GM23248 (cell line): ENCODE measurements at places on chromosomes 11 and 22. TPM values are rescaled to one million over a fixed set of nuclear protein-coding genes. Genes with fewer than 3 reads are reported as not detected.
A peak's percentile ranks its signal among the peaks of the same experiment; 100 is the strongest.

DNA sequence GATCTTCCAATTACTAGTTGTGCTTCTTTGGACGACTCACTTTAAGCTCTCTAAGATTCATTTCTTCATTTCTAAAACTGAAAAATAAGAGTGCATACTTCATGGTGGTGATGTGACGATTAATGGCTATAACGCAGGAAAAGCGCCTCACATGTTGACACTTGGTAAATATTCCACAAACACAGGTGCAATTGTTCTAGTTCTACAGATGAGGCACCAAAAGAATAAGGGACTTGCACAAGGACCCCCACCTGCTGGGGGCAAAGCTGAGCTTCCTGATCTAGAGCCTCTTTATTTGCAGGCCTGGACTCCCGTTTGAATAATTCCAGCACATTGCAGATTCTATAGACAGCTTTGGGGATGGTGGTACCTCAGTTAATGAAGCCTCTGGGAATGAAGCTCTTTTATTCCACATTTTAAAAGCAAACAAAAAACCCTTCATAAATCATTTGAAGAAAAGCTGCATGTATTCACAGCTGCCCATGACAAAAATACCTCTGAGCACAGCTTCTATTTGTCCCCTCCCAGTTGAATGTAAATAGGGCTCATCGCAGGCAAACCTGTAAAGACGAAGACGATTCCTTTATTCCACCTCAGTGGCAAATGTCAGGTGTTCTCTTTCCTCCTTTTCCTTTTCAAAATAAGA is 14.9 kb upstream of the CADM1 start:
- H3K27me3 ChIP-seq: no peaks in the 10 kb centered on the region
- no peaks in the 10 kb centered on the region for H3K36me3 ChIP-seq
- no peak for DNase-seq
- H3K27ac ChIP-seq: no peak overlapping the region

DNA sequence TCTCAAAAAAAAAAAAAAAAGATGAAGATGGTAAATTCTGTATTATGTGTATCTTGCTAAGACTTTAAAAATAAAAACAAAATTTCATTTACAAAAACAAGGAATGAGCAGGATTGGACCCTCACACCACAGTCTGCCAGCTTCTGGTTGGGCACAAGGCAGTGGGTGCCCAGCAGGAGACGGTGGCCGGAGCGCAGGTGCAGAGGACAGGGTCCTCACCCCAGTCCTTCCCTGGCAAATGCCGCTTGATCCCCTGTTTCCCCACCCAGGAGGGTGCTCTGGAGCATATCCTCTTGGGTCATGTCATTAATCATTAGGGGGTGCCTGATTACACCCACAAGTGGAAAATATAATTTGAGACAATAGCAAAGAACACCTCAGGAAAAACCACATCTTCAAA is 31.2 kb downstream of the SHANK2 start:
- H3K27ac ChIP-seq: no peak overlapping the region
- no peaks in the 10 kb centered on the region; the same call in 1 of the 2 replicates for H3K27me3 ChIP-seq
- H3K4me3 ChIP-seq: no peak overlapping the region
- H3K4me1 ChIP-seq: no peaks in the 10 kb centered on the region
- H3K36me3 ChIP-seq: no peaks in the 10 kb centered on the region

Gene IGSF9B
- total RNA-seq: 0.51 TPM in 1 of 2 replicates, not detected in the other

- H3K36me3 ChIP-seq: no peaks in the 10 kb centered on the region; the same call in 1 of the 2 replicates
- H3K4me1 ChIP-seq: peaks cover 9% of the 10 kb centered on the region
- H3K4me3 ChIP-seq: no peak overlapping the region
- no peaks in the 10 kb centered on the region for H3K27me3 ChIP-seq
- DNase-seq: no peak
- no peak overlapping the region for H3K27ac ChIP-seq
These were observed 71.2 kb upstream of the GDPD4 start for GRCh38 chr11:77372726-77373125.

DNA sequence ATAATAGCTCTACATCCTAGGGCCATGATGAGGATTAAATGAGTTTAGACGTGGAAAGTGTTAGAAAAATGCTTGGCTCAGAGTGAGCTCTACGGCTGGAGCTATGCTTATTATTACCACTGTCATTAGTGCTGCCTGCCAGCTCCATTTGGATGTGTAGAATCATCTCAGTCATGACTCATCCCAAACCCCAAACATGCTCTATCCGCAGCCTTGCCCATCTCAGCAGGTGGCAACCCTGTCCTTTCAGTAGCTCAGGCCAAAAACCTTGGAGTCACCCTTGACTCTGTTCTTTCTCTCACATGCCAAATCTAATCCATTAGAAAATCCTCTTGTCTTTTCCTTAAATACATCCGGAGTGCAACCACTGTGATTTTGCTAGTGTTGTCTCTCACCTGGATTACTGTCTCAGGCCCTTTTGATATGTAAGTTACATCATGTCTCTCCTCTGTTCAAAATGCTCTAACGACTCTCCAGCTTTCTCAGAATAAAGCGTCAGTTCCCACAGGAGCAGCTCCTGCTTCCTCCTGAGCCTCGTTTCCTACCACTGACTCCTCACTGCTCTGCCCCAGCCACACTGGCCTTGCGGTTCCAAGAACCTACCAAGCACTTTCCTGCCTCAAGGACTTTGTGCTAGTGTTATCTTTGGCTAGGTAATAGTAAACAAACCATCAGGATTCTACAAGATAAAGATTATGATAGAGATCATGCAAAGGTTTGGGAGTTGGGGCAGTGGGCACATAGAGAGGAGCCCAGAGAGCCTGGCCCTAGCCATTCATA is 10.5 kb upstream of the CHRM1 start:
- DNase-seq: peak; percentile 56
- H3K4me3 ChIP-seq: no peak overlapping the region
- H3K36me3 ChIP-seq: no peaks in the 10 kb centered on the region
- peaks cover 12% of the 10 kb centered on the region for H3K27me3 ChIP-seq
- no peak overlapping the region for H3K27ac ChIP-seq

- no peak overlapping the region for H3K4me3 ChIP-seq
- H3K27me3 ChIP-seq: no peaks in the 10 kb centered on the region
- DNase-seq: no peak
- no peaks in the 10 kb centered on the region for H3K4me1 ChIP-seq
- no peaks in the 10 kb centered on the region for H3K36me3 ChIP-seq
These were observed 201.5 kb upstream of the LUZP2 start for GRCh38 chr11:24295360-24295759.

Gene OR5L1
- total RNA-seq: not detected in 2 replicates

- H3K4me1 ChIP-seq: peaks cover 18% of the 10 kb centered on the region
- no peak overlapping the region for H3K4me3 ChIP-seq
- no peak for DNase-seq
These were observed 77.2 kb downstream of the TMPRSS5 start for GRCh38 chr11:113628912-113629311.

Gene CELSR1
- 0.38 and 0.54 TPM in 2 replicates for total RNA-seq

DNA sequence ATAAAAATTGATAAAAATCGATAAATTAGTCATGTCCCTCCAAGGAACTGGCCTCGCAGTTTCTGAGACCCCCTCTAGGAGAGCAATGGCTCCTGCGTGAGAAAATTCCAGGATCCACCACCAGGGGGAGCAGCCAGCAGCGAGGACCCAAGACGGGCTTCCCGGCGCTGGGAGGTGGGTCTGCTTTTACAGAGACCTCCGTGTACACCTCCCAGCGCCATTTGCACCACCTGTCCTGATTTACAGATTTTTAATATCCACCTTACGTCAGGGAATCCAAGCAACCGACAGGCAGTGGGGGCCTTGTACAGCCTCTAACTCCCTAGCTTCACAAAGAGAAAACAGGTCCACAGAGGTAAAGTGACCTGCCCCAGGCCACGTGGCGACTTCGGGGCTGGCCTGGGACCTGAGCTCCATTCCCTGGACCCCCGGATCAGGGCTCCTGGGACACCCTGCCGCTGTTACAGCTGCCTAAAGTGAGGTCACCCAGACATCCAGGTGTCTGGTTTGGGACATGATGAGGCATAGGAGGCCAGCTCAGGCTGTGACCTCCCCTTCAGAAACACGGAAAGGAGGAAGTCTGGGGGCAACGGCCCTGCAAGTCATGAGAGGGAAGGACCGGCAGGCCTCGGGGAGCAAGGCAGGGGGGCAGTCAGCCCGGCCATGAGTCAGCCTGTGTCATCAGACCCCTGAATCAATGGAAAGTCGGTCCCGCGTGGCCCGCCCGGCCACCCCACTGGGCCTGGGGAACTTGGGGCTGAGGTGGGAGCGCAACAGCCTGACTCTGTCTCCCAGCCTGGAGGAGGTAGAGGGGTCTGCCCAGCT is 3.5 kb downstream of the OSM start:
- DNase-seq: peak; percentile 68
- no peaks in the 10 kb centered on the region for H3K27me3 ChIP-seq
- H3K4me1 ChIP-seq: peaks cover 4% of the 10 kb centered on the region; the same call in 1 of the 2 replicates
- peak overlapping the region; percentile 32; the same call in 1 of the 2 replicates for H3K4me3 ChIP-seq
- no peak overlapping the region for H3K27ac ChIP-seq

DNA sequence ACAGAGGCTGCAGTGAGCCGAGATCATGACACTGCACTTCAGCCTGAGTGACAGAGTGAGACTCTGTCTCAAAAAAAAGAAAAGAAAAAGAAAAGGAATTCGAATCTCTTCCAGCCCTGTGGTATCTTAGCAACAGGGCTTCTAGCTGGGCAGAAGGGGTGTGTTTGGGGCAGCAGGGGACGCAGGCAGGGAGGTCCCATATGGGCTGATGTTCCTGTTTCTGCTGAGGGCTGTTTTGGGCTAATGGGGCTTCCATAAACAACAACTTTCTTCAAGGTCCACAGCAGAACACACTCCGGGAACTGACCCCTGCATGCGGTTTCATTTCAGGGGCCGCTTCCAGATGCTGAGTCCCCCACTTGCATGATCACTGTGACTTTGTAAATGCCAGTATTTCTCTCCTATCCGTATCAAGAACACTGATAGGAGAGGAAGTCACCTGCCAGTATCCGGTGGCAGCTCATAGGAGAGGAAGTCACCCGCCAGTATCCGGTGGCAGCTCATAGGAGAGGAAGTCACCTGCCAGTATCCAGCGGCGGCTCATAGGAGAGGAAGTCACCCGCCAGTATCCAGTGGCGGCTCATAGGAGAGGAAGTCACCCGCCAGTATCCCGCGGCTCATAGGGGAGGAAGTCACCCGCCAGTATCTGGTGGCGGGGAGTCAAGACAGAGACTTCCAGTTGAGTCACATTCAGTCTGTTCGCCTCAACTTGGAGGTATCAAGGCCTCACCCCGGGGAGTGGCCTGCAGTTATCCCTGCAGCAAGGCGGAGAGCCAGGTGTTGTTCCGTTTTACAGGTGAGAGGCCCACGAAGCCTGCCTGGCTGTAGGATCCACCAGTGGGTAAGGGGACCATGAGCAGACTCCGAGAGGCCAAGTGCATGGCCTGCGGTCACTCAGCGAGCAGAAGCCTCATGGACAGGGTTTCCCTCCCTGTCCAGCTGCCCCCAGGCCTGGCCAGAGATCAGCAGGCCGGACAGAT is 8.3 kb upstream of the FGF19 start:
- no peaks in the 10 kb centered on the region for H3K4me1 ChIP-seq
- no peak overlapping the region for H3K4me3 ChIP-seq
- H3K27ac ChIP-seq: no peak overlapping the region

- DNase-seq: no peak
- no peaks in the 10 kb centered on the region for H3K4me1 ChIP-seq
- H3K36me3 ChIP-seq: no peaks in the 10 kb centered on the region
- H3K4me3 ChIP-seq: no peak overlapping the region
- no peak overlapping the region for H3K27ac ChIP-seq
These were observed 21.1 kb downstream of the FLRT1 start for GRCh38 chr11:64056861-64057260.

- peaks cover 25% of the 10 kb centered on the region for H3K4me1 ChIP-seq
- peak overlapping the region; percentile 98 for H3K4me3 ChIP-seq
- H3K27me3 ChIP-seq: no peaks in the 10 kb centered on the region
- no peak overlapping the region for H3K27ac ChIP-seq
These were observed 1.7 kb upstream of the XBP1 start for GRCh38 chr22:28801845-28802594.

Gene OR4A16
- not detected in 2 replicates for total RNA-seq

DNA sequence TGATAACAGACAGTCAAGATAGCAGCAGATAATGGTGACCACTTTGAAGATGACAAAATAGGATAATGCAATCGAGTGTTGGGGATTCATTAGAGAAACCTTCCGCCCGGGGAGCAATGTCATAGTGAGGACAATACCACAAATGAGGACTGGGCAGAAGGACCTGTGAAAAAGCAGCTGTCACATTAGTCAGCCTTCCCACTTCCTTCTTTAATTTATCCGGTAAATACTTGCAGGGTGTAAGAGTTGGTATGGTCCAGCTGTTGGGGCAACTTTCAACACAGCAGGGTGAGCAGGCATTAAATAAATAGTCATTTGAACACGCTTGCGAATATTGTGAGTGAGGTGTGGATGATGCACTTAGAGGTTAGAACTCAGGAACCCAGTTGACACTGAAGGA is 132.5 kb upstream of the KIRREL3 start:
- H3K27me3 ChIP-seq: peaks cover 87% of the 10 kb centered on the region
- H3K36me3 ChIP-seq: no peaks in the 10 kb centered on the region
- H3K4me1 ChIP-seq: no peaks in the 10 kb centered on the region
- H3K27ac ChIP-seq: no peak overlapping the region

- H3K27me3 ChIP-seq: peaks cover 35% of the 10 kb centered on the region
- H3K36me3 ChIP-seq: no peaks in the 10 kb centered on the region
- H3K27ac ChIP-seq: no peak overlapping the region
- H3K4me1 ChIP-seq: no peaks in the 10 kb centered on the region
These were observed 340.5 kb downstream of the TENM4 start for GRCh38 chr11:79100093-79100910.

GRCh38 chr11:18669219-18669596 is 29.4 kb upstream of the TMEM86A start:
- H3K27ac ChIP-seq: no peak overlapping the region
- DNase-seq: peak; percentile 22
- H3K4me3 ChIP-seq: no peak overlapping the region
- no peaks in the 10 kb centered on the region; the same call in 1 of the 2 replicates for H3K27me3 ChIP-seq

- no peaks in the 10 kb centered on the region for H3K27me3 ChIP-seq
- H3K27ac ChIP-seq: no peak overlapping the region
- H3K4me3 ChIP-seq: no peak overlapping the region
- no peaks in the 10 kb centered on the region for H3K36me3 ChIP-seq
- DNase-seq: no peak
These were observed 8.4 kb upstream of the HDHD5 start for GRCh38 chr22:17167486-17167885.

- no peak for DNase-seq
- no peaks in the 10 kb centered on the region for H3K36me3 ChIP-seq
- no peak overlapping the region for H3K4me3 ChIP-seq
- no peaks in the 10 kb centered on the region for H3K27me3 ChIP-seq
- no peaks in the 10 kb centered on the region for H3K4me1 ChIP-seq
These were observed 149.8 kb upstream of the LARGE1 start for GRCh38 chr22:34070051-34070450.

DNA sequence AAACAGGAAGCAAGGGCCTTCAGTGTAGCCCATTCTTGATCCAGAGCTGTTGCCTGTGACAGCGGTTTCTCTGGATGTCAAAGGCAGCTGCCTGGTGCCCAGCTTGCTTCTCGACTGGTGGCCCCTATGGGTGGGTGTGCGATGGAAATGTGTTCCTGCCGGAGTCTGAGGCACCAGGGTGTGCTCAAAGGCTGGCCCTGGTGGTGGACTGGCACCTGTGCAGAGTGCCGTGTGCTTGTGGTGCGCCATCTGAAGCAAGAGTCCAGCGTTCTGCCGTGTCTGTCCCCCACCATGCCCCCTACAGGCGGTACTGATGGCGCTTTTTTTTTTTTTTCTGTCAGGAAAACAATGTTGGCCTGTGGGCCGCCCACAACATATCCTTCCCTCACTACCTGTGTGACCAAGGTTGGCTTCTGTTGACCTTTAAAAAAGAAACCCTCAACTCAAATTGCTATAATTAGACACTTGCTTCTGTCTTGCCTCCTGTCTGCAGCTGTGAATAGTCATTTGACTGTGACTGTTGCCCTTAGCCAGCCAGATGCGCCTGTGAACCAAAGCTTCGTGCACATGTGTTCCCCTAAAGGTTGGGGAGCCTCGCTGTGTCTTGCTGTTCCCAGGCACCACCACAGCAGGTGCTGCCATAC is 4.7 kb upstream of the RANBP1 start:
- H3K4me1 ChIP-seq: no peaks in the 10 kb centered on the region
- peaks cover 12% of the 10 kb centered on the region; the same call in 1 of the 2 replicates for H3K36me3 ChIP-seq
- no peaks in the 10 kb centered on the region for H3K27me3 ChIP-seq
- no peak overlapping the region for H3K4me3 ChIP-seq

Gene WNT11
- 0.63 TPM in 1 of 2 replicates, not detected in the other for total RNA-seq
